Kidney glomerular epithelial cell (primary cell): ENCODE measurements at places on chromosomes 3 and 15.
A peak's percentile ranks its signal among the peaks of the same experiment; 100 is the strongest.

GRCh38 chr15:92925454-92925853 lies 25.3 kb downstream of the CHD2 start:
- DNase-seq: no peak

DNA sequence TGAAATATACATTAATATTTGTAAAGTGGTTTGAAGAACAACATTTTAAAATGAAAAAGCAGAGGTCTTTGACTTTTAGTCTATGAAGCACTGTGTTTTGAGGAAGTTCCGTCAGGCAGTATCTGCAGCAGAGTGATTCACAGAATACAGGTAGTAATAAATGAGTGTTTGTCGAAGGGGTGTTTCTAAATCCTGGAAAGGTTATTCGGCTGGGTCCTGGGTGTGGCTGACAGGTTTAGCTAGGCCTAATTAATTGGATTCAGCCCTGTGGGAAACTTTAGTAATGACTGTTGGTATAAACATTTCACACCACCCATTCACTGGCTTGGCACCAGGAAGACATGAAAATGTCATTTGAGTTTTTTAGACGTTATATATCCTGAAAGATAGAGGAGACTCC lies 51.3 kb downstream of the TIPARP start:
- DNase-seq: no peak

DNA sequence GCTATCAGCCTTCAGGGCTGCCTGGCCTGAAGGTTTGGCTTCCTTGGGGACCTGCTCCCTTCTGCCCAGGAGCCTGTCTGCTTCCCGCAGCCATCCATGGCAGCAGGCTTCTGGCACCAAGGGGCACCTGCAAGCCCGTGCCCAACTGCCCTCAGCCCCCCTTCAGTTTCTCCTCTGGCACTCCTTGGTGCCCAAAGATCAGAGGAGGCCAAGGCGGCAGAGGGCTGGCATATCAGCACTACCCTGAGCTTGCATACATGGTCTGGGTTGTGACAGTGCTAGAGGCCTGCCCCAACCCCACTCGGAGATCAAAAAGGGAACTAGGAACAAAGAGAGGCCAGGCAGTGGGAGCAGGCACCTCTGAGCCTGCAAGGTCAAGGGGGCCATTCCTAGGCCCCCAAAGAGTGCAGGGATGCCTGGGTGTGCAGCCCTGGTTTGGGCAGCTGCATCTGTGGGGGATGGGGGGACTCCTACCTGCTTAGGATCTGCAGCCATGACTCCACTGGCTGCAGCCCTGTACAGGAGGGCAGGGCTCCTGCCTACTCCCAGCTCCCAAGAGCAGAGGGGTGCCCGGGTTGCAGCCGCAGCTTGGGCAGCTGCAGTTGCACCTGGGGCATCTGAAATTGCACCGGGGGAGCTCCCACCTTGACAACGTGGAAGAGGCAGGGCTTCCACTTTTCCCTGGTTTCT lies 76.2 kb upstream of the TP63 start:
- DNase-seq: no peak

DNA sequence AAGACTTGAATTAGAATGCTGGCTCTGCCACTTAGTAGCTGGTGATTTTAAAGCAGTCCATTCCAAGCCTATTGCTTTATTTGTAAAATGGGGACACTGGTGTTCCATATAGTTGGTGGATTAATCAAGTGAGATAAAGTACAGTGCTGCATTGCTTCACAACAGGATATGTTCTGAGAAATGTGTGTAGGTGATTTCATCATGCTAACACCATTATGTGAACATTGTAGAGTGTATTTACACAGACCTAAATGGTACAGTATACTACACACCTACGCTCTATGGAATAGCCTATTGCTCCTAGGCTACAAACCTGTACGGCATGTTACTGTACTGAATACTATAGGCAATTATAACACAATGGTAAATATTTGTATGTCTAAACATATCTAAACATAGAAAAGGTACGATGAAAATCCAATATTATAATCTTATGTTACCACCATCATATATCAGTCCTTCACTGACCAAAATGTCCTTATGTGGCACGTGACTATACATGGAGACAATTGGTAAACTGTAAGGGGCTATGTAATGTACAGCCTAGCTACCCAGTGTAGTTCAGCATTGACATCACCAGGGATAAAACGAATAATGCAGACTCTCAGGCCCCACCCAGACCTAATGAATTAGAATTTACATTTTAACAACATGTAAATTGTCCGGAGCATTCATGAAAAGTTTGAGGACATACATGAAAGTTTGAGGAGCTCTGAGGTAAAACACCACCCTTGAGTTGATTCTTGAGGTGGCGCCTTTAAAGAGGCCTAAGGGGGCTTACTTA lies 121.4 kb upstream of the BFSP2 start:
- DNase-seq: no peak

GRCh38 chr15:39735120-39735717 lies 47.4 kb downstream of the FSIP1 start:
- DNase-seq: no peak

- no peak for DNase-seq
Observed at GRCh38 chr3:22609139-22609538, 594.0 kb upstream of the UBE2E2 start.

GRCh38 chr15:39909007-39909406 lies 11.1 kb downstream of the GPR176 start:
- DNase-seq: no peak

- DNase-seq: no peak
Observed at GRCh38 chr3:154794391-154794790, 285.7 kb upstream of the MME start.

DNA sequence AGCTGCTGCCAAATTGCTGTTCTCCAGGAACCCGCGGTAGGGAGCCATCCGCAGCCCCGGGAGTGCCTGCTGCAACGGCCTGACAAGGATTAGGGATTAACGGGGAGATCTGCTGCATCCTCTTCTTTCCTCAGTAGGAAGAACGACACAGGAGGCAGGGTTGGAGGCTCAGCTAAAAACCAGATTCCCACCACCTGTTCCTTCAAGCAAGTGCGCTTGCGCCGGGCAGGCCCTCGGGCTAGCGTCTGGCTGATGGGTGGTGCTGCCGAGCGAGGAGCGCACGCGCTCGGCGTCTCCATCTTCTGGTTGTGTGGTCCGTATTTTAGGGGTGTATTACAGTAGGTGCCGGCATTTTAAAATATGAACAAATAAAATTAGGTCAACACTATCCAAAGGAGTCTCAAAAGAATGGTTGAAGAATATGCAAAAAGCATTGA lies 25.4 kb upstream of the SLC25A26 start:
- peak; percentile 38 for DNase-seq

- no peak for DNase-seq
Observed at GRCh38 chr3:43369404-43370292, 83.3 kb downstream of the SNRK start.

- DNase-seq: no peak
Observed at GRCh38 chr3:29212789-29213433, 68.0 kb upstream of the RBMS3 start.
